ENCODE measurements at places on chromosomes 4 and X.

GRCh38 chrX:152847281-152847680 lies 16.4 kb downstream of the NSDHL start:
- no peak for DNase-seq

- no peak for DNase-seq
These were observed 102.1 kb downstream of the ANXA3 start for GRCh38 chr4:78653655-78654054.

GRCh38 chrX:8403988-8404387 lies 60.6 kb upstream of the VCX3B start:
- DNase-seq = no peak

- no peak for DNase-seq
These were observed 143.9 kb downstream of the PJA1 start for GRCh38 chrX:69021141-69021960.

GRCh38 chr4:78661921-78662521 lies 110.5 kb downstream of the ANXA3 start:
- DNase-seq = no peak

- no peak for DNase-seq
These were observed 639 bp upstream of the MTM1 start for GRCh38 chrX:150567645-150568319.

- no peak for DNase-seq
These were observed 2.3 kb upstream of the SLC35A2 start for GRCh38 chrX:48913605-48914366.

GRCh38 chr4:159298502-159298901 lies 195.6 kb downstream of the RAPGEF2 start:
- no peak for DNase-seq

DNA sequence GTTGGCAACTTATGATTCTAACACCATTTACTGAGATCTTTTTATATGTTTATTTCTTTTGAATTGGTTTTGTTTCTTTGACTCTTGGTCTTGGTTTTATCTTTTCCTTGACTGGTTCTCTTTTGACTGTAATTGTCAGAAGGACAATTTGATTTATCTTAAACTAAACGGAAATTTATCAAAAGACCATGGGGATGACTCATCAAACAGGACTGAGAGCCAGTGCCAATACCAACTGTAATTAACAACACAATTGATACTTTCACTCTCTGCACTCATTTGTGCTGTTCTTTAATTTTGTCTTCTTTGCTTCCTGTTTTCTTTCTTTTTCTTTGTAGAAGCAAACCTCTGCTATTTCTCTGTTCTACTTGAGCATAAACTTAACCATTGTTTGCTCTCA lies 776.8 kb downstream of the CCSER1 start:
- DNase-seq = no peak

- DNase-seq = no peak
These were observed 57.3 kb downstream of the AGA start for GRCh38 chr4:177384856-177385397.

- DNase-seq = no peak
These were observed 921.3 kb downstream of the NLGN4X start for GRCh38 chrX:5307416-5307815.

GRCh38 chrX:57977992-57978391 lies 67.7 kb upstream of the ZXDA start:
- no peak for DNase-seq

- no peak for DNase-seq
These were observed 550.9 kb upstream of the NDST4 start for GRCh38 chr4:115664285-115664684.

- DNase-seq = no peak
These were observed 15.1 kb upstream of the GK start for GRCh38 chrX:30637874-30638815.

DNA sequence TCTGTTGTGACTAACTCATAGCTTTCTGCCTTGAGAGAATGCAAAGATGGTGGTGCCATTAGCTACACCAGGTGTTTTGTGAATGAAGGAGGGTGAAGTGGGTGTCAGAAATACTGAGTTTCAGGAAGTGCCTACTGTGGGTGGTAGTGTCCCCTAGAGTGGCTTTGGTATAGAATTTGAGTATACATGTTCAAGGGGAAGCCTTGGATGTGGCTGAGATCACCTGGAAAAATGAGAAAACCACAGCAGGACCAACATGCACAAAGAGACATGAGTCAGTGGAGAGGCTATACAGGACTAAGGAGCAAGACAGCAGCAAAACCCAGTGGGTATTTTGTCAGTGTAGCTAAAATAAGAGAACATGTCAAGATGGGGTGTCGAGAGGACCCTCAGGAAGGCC lies 204.3 kb upstream of the TBL1X start:
- DNase-seq = no peak

DNA sequence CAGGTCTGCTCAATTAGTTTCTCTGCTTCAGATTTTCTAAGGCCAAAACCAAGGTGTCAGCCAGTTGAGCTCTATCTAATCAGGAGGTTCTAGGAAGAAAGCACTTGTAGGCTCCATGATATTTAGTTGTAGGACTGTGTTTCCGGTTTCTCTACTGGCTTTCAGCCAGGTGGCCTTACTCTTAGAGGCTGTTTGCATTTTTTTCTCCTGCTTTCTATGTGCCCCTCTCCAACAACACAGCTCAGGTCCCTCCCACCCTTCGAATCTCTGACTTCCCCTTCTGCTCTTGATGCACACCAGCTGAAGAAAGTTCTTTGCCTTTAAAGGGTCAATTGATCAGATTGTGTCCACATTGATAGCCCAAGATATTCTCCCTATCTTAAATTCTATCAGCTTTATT lies 245.2 kb downstream of the RAB28 start:
- no peak for DNase-seq

GRCh38 chrX:12894074-12895030 lies 12.1 kb upstream of the TLR8 start:
- no peak for DNase-seq

DNA sequence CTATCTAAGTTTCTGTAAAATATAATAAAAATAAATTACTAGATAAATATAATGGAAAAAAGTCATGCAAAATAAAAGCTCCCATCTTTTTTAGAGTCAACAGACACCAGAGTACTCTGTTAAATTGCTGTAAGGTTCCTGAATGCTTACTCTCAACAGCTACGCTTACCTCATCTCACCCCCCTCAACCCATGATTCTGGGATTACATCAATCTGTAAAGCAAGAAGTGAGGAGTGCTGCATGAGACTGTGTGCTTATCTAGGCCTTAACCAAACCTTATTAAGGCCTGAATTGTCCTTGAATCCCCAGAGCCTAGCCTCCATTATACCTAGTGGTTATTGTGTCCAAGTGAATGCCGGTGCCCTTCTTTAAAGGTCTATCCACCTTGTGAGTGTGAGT lies 735.8 kb downstream of the RPA4 start:
- DNase-seq = no peak

- DNase-seq = no peak
These were observed 1655.5 kb upstream of the AGA start for GRCh38 chr4:179097741-179098140.

DNA sequence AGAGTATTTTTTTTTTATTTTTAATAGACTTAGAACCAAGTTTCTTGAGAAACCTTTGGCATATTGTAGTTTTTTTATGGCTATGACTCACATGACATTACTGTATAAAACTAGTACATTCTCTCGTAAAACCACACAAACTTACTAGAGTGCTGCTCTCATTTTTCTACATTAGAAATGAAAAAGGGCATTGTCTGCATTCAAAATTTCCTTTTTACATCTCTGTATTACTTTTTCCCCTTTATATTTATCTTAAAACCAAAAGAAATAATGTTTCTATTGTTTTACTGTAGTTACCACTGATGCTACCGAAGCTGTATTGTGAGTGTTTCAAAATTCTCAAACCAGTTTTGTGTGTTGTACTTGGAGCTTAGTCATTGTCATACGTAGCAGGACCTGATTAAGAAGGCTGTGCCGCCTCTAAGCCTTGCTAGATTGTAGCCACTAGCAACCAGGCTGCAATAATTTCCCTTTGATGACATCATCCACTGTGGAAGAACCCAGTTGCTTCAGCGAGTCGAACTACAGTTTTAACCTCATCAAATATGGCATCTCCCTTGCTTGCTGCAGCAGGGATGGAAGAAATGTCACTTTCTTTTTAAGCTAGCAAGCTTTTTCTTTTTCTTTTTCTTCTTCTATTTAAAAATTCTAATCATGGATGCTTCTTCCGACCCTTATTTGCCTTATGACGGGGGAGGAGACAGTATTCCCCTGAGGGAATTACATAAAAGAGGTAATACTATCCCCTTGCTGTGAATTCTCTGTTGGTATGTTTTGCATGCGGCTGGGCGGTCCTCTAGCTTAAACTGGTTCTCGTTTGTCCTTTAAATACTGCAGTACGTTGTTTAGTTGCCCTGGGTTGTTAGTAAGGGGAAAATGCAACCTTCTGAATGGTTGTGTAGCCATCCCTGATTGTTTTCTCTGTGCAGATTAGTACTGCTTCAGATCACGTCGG lies 39.6 kb downstream of the CLCN3 start:
- DNase-seq = peak; percentile 57

GRCh38 chrX:111519215-111519614 lies 7.8 kb downstream of the SERTM2 start:
- no peak for DNase-seq

DNA sequence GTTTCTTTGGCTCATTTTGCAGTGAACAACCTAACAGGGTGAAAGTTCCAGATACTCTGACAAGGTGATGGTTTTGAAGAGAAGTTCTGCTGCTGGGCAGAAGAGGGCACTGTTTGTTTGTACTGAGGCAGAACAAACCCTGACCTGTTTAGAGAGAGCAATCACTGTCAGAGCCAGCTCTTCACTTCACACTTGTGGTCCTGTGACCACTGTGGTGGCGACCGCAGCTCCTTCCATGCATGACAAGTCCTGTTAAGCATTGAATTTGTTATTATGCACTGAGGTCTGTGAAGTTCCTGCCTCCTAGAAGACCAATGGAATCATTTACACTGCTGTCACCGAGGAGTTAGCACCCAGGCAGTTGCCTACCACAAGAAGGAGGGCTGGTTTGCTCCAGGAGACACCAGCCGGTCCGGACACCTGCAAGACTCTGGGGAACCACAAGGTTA lies 86.6 kb downstream of the ZNF330 start:
- no peak for DNase-seq

GRCh38 chr4:184434021-184434420 lies 40.3 kb downstream of the IRF2 start:
- no peak for DNase-seq

GRCh38 chr4:137649711-137650450 lies 117.6 kb upstream of the PCDH18 start:
- no peak for DNase-seq

All from thoracic aorta (tissue), 2 donors.